ENCODE measurements at places on chromosomes 13 and 19.

DNA sequence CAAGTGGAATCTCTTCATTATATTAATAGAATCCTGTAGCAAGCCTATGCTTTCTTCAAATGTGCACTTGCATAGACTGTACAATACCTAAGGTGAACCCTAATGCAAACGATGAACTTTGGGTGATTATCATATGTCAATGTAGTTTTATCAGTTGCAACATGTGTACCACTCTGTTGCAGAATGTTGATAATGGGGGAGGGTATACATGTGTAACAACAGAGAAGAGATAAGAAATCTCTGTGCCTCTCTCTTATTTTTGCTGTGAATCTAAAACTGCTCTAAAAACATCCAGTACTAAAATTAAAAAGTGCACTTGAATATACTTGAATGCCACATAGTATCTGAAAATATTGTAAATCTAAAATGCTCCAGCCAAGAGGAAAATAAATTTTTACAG is 820.8 kb upstream of the MIR17HG start:
- no peak for DNase-seq

DNA sequence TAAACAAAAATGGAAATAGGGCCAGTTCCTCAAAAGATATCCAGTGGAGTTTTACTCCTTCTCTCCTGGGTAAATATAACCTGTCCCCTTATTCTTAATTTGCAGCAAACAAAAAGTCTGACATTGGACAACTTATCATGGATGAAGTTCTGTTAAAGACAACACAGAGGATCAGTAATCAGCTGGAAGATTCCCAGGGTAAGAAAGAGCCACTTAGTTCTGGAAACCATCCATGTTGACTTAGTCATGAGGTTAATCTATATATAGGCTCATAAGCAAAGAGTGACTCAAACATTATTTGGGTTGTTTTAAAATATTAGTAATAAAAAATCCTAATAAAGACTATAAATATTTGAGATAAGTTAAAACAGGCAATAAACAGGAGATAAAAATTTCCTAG is 40.5 kb upstream of the EBPL start:
- DNase-seq = no peak

- no peak for DNase-seq
These were observed 8.5 kb upstream of the SOX1 start for GRCh38 chr13:112058519-112058873.

GRCh38 chr13:110330491-110331011 is 23.5 kb downstream of the COL4A2 start:
- DNase-seq = no peak

DNA sequence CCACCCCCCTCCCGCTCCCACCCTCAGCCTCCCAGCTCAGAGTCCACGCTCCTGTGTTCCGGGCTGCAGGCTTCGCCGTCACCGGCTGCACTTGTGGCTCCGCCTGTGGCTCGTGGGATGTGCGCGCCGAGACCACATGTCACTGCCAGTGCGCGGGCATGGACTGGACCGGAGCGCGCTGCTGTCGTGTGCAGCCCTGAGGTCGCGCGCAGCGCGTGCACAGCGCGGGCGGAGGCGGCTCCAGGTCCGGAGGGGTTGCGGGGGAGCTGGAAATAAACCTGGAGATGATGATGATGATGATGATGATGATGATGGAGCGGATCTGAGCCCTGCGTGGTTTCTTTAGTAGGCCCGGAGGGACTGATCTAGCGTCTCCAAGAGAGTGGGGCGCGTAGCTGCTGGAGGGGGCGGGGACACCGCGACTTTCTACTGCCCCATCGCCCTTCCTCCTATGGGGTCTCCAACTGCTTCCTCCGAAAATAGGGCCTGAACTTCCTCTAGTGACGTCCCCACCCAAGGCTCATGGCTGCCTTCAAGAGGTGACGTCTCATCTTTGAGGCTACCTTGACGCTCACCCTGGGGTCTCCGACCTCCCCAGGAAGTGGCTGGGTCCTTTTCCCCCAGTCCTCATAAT is 1.4 kb downstream of the RETN start:
- DNase-seq = no peak

- no peak for DNase-seq
These were observed 45.3 kb downstream of the KLF2 start for GRCh38 chr19:16369664-16370576.

DNA sequence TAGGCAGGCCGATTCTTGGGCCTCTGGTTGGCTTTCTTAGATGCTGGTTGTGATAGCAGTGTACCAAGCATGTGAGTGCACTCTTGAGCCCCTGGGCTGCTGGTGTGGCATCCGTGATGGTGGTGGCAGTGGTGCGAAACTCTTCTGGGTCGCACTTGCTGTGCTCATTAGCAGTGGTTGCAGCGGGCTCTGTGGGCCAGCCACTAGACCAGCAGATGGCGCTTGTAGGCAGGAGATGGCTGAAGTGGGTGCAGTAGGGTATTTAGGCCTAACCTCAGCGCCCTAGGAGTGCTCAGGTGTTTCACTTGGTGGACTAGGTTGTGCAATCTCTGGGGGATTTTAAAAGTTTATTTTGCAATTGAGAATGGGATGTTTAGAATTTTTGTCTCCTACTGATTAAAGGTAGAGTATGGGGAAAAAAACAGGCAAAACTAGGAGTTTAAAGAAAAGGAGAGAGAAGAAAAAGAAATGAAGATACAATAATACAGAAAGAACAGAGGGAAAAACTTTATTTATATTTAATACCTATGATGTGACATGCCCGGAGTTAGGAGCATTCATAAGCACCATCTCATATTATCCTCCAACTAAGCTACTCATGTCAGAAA is 4.3 kb upstream of the ZNF17 start:
- DNase-seq = peak; percentile 66

DNA sequence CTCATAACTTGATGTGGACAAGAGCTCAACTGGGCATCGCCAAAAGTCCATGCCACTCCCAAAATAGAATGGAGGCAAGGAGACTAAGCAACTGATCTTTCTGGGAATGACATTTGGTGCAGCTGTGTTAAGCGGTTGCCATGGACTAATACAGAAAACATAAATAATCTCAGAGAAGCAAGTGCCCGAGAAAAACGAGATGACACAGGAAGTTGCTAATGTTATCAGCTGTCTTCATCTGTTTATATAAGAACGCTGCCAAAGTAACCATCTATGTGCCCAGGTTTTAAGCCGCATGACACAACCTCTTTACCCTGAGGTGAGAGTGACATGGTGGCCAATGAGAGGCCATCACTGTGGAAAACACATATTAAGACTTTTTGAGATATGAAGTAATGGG is 54.9 kb upstream of the SACS start:
- DNase-seq = no peak

- no peak for DNase-seq
These were observed 20.6 kb downstream of the LRRC4B start for GRCh38 chr19:50547385-50548190.

DNA sequence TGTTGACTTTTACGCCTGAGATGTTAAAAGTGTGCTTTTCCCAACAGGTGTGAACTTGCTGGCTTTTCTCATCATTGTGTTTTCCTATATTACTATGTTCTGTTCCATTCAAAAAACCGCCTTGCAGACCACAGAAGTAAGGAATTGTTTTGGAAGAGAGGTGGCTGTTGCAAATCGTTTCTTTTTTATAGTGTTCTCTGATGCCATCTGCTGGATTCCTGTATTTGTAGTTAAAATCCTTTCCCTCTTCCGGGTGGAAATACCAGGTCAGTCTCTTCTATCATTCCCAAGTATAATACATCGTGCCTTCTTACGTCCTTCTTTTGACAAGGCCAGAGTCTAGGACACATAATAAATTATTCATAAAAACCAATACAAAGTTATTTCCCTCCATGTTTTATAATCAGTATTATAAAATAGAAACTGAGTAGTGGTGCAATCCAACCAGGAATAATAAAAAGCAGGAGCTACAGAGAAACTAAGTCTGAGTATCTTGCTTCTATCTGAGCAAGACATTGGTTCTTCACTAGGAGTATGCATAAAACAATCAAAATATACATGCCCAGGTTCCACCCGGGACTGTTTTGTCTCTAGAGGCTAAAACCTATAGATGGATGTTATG is 57.9 kb downstream of the RXFP2 start:
- DNase-seq = no peak

DNA sequence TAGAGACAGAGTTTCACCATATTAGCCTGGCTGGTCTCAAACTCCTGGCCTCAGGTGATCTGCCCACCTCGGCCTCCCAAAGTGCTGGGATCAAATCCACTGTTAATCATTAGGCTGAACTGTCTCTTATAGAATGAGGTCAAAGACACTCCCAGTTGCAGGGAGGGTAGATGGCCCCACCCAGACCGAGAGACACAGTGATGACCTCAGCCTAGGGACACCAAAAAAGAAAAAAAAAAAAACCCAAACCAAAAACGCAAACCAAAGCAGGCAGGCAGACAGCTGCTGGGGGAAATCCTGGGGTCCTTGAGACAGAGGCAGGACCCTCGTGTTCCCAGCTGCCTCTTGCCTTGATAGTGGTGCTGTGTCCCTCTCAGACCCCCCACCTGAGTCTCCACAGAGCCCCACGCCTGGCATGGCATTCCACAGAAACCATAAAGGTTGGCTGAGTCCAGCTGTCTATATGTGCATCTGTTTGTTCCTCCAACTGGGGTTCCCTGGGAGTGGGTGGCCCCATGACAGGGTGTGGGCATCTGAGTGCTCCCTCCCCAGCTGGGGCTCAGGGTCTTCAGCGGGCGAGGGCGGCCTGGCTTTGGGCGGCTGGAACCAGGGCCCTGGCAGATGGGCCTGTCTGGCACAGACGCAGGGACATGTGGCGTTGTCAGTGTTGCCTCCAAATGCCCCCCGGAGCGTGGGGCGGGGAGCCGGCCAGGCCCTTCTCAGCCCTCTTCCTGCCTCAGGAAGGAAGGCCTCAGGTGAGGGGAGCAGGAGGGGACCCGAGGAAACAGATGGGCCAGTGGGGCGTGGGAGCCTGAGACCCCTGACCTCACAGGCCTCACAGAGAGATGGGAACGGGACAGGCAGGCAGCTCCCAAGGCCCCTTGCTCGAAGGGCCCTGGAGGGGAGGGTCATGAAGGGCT is 5.2 kb downstream of the DAND5 start:
- DNase-seq = no peak

DNA sequence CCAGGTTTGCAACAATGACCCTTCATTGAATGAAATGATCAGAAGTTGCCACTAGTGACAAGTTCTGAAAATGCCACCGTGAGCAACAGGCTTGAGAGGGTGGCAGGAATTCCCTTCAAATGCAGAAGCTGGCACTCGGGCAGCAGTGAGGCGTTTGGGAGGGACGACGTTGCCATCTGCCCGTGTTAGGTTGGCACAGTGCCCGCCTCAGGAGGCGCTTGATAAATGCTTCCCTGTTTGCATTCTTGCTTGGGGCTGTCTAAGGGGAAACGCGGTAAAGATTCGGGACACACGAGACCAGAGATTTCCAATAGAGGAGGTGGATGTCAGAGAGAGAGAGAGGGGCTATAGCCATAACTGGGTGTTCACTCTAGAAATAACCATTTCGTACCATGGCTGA is 101.9 kb downstream of the TEX29 start:
- no peak for DNase-seq

DNA sequence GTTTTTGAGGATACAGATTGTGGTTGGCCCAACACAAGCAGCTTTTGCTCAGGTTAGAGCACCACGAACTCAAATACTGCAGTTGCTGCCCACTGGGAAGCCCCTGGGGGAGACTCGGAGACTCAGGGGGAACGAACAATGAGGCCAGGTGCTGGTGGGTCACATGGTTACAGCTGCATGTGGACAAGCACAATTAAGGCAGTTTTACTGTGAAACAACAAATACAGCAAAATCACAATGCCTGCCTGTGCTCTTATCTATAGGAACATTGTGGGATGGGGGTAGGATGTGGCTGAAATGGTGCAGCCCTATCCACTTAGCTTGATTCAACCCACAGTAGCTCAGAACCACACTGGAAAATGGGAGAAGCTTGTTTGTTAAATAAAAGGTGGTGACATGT is 119.7 kb upstream of the SPATA13 start:
- no peak for DNase-seq

GRCh38 chr13:73300718-73301425 is 242.1 kb downstream of the KLF5 start:
- DNase-seq = no peak

GRCh38 chr13:29532116-29532515 is 63.4 kb downstream of the SLC7A1 start:
- no peak for DNase-seq

GRCh38 chr19:4980838-4981680 is 12.1 kb downstream of the KDM4B start:
- no peak for DNase-seq

DNA sequence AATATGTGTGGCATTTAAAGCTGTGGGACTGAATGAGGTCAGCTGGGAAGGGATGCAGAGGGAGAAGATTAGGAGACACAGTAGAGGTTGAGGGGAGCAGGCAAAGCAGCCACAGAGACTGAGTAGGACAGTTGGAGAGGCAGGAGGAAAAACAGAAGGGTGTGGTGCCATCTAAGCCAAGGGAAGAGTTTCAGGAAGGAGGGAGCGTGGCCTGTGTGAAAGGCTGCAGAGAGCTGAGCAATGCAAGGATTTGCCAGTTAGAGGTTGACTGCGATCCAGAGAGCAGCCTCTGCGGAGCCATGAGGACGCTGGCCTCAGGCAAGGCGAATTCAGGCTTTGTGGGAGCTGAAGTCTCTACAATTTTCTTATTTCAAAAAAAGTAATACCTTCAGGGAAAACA is 28.9 kb downstream of the SOX21 start:
- no peak for DNase-seq

DNA sequence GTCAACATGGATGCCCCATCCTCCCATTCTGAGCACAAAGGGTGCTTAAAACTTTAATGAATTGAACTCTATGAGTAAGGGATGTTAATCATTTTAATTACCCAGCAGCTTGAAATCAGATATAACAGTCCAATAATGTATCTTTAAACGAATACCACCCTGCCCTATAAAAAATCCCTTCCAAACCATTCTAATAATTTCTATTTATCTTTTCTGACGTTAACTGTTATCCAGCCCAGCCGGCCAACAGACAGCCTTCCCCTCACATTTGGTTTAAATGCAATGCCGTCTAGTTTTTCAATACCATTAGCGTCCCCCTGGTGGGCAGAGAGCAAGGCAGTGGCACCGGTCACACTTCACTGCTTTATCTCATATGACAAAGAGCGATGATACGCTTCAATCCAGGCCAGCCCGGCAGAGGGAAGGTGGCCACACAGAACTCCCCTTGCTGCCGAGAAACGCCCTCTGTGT is 402.2 kb upstream of the ZNF507 start:
- no peak for DNase-seq

DNA sequence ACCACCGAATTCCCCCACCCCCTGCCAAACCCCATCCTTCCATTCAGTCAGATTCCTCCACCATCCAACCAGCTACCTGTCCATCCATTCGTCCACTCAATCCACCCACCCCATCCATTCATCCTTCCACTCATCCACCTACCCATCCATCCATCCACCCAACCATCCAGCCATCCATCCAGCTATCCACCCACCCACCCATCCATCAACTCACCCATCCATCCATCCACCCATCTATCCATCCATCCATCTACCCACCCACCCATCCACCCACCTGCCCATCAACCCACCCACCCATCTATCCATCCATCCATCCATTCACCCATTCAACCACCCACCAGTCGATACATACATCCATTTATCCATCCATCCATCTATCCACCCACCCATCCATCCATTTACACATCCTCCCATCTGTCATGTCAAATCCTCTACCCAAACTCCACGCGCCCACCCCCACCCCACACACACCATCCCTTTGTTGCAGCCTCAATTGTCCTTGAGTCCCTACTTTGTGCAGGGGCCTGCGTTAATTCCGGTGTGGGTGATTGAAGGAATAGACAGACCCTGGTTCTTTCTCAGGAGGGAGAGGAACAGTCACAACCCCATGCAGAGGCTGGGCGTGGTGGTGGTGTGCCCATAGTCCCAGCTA is 5.3 kb upstream of the SLC5A5 start:
- DNase-seq = no peak

GRCh38 chr19:43534816-43535761 is 2.1 kb downstream of the ZNF575 start:
- no peak for DNase-seq

Data from stimulated activated CD4-positive, alpha-beta T cell treated with anti-CD3 and anti-CD28 coated beads, Interleukin-15, amount 100 ng/mL, for 48 hours (primary cell).